Activated CD4-positive, alpha-beta T cell treated with anti-CD3 and anti-CD28 coated beads for 36 hours (primary cell): ENCODE measurements at places on chromosomes 1 and 21.

DNA sequence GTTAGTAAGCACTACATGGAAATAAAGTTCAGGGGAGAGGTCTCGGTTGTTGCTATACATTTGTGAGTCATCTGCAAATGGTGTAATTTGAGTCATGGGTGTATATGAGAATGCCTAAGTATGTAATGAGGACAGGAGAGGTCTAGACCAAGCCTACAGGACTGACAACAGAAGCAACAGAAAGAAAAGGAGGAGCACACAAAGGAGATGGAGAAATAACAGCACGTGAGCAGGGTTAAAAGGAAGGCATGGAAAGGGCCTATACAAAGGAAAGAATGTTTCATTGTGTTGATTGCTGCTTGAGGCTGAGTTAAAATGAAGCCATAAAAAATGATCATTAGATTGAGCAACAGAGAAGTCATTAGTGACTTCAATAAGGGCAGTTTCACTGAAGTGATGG, 28.0 kb upstream of the PRKAA2 start:
- no peak for DNase-seq

DNA sequence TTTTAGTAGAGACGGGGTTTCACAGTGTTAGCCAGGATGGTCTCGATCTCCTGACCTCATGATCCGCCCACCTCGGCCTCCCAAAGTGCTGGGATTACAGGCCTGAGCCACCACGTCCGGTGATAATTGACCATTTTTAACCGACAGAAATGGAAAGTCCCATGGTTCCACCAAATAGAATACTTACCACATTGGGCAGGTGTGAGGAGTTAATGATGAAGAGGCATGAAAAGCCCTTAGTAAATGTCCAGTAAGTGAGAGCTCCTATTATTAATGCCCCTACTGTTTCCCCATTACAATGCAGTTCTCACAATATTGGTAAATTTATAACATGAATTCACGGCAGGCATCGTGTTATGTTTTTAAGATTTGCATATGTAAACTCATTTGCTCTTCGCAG, 8.1 kb upstream of the GCLM start:
- DNase-seq, result no peak

- no peak for DNase-seq
Measured at GRCh38 chr1:100152271-100152670, 19.3 kb downstream of the TRMT13 start.

DNA sequence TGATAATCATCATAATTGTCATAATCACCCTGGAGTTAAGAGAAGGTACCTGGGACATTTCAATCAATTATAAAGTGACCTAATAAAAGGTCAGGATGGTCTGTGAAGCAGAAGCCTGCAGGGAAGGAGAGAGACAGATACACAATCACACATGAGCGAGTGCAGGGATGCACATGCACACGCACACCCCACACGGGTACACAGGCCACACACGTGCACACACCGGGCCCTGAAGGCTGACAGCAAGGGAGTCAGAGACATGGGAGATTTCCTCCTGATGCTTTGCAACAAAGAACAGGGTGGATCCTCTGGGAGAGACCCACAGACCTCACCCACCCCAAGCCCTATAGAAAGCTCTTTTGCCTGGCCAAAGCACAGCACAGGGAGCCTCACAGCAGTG, 82.3 kb upstream of the ZC3H12A start:
- no peak for DNase-seq

DNA sequence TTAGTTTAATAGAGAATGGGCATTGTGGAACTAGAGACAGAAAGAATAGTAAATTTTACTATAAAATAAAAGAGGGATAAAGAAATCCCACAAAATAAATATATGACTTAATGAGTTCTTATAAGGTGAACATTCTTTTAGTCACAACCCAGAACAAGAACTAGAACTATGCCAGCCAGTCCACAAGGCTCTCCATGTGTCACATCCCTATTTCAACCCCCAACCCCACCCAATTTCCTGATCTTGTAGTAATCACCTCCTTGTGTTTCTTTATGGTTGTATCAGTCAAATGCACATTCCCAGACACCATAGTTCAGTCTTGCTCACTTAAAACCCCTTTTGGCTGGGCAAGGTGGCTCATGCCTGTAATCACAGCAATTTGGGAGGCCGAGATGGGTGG, 662.3 kb upstream of the CAMK1G start:
- no peak for DNase-seq

GRCh38 chr1:165628147-165628822, 2.7 kb upstream of the MGST3 start:
- no peak for DNase-seq

GRCh38 chr1:151372058-151372934, at the start of gene SELENBP1:
Gene SELENBP1, minus strand, starts transcription at chr1:151372705. Its CDS starts 64 bp downstream, at chr1:151372641.
- no peak for DNase-seq

DNA sequence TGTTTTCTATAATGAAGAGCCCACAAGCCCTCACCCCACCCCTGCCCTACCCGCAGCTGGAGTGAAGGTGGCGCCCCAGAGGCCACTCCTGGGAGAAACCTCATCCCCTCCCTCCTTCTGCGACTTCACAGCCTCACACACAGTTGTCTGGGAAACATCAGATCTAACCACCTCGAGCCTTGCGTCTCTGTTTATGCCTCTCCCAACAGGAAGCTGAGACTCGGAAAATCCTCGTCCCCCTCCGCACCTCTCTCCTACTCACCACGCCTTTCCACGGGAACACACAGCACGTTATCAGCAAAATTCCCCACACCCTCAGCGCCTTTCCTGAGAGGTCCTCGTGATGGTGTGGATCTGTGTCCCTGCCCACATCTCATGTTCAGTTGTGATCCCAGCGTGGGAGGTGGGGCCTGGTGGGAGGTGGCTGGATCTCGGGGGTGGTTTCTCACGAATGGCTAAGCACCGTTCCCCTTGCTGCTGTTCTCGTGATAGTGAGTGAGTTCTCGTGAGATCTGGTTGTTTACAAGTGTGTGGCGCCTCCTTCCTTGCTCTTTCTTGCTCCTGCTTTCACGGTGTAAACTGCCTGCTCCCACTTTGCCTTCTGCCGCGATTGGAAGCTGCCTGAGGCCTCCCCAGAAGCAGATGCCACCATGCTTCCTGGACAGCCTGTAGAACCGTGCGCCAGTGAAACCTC, 190.6 kb downstream of the KIF26B start:
- DNase-seq, result no peak
